Stimulated activated CD8-positive, alpha-beta memory T cell treated with anti-CD3 and anti-CD28 coated beads, Interleukin-7, amount 100 ng/mL, for 48 hours (primary cell): ENCODE measurements at places on chromosomes 2 and 18.
A peak's percentile ranks its signal among the peaks of the same experiment; 100 is the strongest.

GRCh38 chr2:216698895-216699294 is 3.5 kb upstream of the IGFBP5 start:
- DNase-seq: no peak

GRCh38 chr2:11527001-11527400 is 6.8 kb upstream of the GREB1 start:
- no peak for DNase-seq

- peak; percentile 52 for DNase-seq
These were observed at the start of gene ADCY3 for GRCh38 chr2:24920098-24920808. Gene ADCY3 (minus strand): TSS chr2:24920237. CDS start chr2:24918987, 1,250 bp downstream.

- DNase-seq: no peak
These were observed 287.2 kb upstream of the FN1 start for GRCh38 chr2:215722986-215723630.

DNA sequence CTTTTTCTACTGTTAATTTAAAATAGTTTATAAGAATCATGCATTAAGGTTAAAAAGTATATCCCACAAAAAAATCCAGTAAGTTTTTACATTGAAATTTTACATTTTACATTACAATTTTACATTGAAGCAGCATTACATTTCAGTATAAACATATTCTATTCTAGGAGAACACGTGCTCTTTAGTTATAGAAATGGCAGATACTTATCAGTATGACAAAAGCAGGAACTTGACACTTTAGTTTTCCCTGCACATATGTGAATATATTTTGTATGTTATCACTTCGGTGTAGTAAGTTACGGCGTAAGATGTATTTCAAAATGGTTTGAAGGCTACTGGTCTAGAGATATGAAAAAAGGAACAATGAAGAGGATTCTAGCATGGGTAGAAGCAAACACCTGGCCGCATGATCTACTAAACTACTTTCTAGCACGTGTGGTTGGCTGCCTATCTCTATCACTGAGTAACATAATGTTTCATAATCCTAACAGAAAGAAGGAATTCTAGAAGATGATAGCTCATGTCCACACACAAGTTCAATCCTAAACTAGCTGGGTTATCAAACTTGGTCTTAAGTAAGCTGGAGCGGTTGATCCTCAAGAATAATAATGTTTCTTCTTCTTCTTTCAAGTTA is 5.4 kb downstream of the IMMT start:
- no peak for DNase-seq

GRCh38 chr2:160005908-160006307 is 56.5 kb downstream of the PLA2R1 start:
- DNase-seq: no peak

- DNase-seq: no peak
These were observed 12.1 kb downstream of the CFLAR start for GRCh38 chr2:201128033-201128432.

DNA sequence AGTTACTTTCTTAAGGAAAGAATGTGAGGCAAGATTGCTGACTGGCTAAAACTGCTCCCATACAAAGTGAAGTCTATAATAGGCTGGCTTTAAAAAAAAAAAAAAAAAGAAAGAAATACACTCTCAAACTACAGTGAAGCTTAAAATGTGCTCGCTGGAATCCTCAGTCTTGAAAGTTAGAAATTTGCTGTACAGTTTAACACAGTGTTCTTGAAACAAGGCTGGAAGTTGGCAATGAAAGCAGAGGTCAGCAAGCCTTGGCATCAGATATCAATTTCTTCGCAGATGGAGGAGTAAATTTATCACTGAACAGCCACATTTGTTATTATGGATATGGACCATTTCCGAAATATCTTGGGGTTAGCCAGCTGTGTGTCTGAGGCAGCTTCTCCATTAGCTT is 392.9 kb downstream of the ZNF516 start:
- DNase-seq: no peak

DNA sequence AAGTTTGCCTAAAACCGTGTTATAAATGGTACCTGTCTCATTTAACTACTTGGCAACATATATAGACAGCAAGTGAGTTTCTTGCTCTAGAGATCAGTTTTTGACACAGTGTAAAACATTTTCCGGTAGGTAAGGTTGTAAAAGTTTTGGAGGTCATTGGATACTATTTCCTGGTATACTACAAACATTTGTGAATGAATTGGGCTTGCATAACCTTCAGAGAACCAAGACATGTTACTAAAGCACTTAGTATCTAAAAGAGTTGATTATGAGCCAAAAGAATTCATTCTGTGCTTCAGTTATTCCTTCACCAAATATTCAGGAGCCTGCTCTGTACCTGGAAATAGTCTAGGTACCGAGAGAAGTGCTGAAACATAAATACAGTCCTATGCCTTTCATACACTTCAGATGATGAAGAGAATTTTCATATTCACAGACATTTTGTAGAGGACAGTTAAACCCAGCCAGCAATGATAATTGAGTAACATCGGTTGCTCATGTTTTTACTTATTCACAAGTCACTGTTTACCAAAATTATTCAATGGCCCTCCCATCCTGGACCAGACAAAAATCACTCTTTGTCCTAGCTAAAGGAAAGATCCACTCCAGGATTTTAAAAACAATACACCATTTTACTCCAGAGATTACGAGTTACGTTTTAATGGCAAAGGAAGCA is 319.4 kb upstream of the RBMS1 start:
- DNase-seq: no peak

GRCh38 chr2:14743861-14744260 is 111.3 kb downstream of the LRATD1 start:
- DNase-seq: no peak
